Cardiac septum (tissue), 1 donor: ENCODE measurements at places on chromosomes 7 and 10. TPM values are rescaled to one million over a fixed set of nuclear protein-coding genes. Genes with fewer than 3 reads are reported as not detected.

Gene GOLGA7B
- 0.54 TPM for total RNA-seq

Gene CCL26
- total RNA-seq = 0.83 TPM

Gene CRTAC1
- total RNA-seq = 3.2 TPM

Gene NAT16
- total RNA-seq = not detected

Gene PKD2L1
- total RNA-seq = not detected

Gene SLC26A5
- total RNA-seq = not detected

Gene OGDHL
- total RNA-seq = 11.5 TPM

Gene PGAM2
- 322 TPM for total RNA-seq

Gene ANKRD61
- total RNA-seq = not detected
